ENCODE measurements at places on chromosomes 11 and 22.

GRCh38 chr22:35198738-35199137 is 58.6 kb upstream of the HMGXB4 start:
- DNase-seq = no peak

GRCh38 chr11:102119997-102120396 is 9.8 kb downstream of the YAP1 start:
- no peak for DNase-seq

DNA sequence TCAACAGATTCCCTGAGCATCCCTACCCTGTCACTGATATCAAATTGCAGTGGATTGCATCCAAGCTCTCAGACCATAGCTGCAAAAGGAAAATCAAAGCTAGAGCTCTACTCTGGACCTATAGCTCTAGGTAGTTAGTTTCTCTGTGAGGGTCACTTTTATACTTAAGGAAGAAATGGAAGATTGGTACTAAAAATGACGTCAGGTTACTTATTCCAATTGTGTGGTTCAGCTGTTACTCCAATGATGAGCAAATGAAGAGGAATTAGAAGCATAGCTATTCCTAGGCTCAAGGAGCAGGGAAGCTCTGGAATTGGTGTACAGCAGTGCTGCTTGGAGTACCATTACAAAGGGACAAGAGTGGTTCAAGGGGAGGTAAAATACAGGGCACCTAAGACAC is 36.4 kb upstream of the GLYATL1 start:
- no peak for DNase-seq

GRCh38 chr11:129242855-129243254 is 50.7 kb upstream of the ARHGAP32 start:
- no peak for DNase-seq

DNA sequence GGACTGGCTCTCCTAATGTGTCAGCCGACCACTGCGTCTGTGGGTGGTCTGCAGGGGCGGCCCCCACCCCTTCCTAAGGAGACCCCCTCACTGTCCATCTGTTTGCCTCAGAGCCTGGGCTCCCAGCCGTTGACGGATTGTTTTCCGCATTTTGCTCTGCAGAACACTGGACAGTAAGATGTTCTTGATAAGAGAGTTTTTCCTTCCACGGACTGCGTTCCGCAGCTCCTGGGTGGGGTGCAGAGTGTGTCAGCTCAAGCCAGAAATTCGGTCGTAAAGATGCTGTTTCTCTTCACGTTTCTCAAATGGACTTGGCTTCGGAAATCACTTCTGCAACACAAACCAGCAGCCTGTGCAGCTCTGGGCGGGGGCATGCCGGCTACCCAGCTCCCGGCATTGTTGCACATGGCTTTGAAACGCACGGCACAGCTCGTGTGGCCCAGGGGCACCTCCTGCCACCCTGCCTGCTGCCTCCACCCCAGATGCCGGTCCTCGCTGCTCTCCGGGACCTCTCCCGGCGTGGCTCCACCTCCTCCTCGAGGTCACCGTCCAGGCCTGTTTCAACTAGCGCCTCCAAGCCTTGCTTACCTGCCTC is 2.9 kb upstream of the MRGPRG start:
- no peak for DNase-seq

- no peak for DNase-seq
These were observed 539.3 kb downstream of the OPCML start for GRCh38 chr11:132992838-132993631.

DNA sequence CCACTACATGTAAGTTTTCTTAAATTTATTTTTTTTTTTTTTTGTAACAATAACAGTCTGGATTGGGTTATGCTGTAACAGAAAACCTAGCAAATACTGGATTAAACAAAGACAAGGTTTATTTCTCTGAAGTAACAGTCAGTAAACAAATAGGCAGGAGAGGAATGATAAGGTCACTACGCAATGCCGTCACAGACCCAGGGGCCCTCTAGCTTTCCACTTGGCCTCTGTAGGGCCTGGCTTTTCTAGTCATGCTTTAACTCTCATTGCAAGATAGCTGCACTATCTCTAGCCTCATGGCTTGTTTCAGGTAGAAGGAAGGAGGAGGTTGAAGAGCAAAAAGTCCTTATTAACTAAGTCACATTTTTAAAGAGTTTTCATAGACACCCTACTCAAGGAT is 6.5 kb downstream of the OR10A6 start:
- DNase-seq = no peak

DNA sequence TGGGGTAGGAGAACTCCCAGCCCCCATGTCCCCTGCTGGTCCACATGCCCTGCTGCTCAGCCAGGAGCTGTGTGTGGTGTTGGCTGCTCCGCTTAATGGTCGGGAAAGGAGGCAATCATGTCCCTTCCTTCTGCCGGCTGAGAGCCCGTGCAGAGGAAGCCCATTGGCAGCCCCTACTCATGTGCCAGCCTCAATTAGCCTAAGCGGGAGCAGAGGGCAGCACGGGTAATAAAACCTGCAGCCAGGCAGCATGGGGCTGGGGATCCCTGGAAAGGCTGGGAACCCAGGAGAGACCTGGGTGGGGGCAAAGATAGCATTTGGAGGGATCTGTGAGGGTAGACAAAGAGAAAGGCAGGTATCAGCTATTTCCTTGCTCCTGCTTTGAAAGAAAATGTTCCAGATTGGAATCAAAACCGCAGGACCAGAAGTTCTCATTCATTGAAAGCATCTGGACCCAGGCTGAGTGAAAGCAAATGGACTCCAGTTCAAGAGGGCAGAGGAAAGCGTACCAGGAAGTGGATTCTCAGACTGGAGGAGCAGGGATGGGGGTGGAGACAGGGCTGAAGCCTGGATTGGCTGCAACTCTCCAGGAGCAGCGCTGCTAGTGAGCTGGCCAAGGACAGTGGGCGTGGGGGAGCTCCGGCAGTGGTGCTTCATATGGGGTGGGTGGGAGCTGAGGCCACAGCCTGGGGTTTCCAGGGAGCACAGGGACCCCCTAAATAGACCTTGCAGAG is 103.4 kb upstream of the NECTIN1 start:
- no peak for DNase-seq

DNA sequence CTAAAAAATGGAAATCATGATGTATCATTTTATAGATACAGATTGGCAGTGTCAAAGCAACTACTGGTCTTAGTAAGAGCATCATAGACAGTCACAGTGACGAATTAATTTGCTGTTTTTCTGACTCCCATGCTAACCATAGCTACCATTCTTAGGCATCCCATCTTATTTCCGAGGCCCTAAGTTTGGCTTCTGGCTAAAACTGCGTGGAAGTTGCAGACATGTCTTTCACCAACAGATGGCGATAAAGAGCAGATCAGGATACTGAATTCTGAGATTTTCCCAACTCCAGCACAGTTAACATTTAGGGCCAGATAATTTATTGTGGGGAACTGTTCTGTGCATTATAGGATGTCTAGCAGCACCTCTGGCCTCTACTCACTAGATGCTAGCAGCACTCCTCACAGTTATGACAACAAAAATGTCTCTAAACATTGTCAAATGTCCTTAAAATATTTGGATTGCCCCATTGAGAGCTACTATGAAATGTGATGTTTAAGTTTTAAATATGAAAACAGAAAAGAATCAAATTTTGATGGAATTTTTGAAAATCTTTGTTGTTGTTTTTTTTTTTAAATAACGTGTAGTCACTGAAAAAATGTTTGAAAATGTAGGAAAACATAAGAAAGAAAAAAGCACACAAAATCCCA is 16.3 kb downstream of the OR2AG2 start:
- DNase-seq = peak; percentile 46

DNA sequence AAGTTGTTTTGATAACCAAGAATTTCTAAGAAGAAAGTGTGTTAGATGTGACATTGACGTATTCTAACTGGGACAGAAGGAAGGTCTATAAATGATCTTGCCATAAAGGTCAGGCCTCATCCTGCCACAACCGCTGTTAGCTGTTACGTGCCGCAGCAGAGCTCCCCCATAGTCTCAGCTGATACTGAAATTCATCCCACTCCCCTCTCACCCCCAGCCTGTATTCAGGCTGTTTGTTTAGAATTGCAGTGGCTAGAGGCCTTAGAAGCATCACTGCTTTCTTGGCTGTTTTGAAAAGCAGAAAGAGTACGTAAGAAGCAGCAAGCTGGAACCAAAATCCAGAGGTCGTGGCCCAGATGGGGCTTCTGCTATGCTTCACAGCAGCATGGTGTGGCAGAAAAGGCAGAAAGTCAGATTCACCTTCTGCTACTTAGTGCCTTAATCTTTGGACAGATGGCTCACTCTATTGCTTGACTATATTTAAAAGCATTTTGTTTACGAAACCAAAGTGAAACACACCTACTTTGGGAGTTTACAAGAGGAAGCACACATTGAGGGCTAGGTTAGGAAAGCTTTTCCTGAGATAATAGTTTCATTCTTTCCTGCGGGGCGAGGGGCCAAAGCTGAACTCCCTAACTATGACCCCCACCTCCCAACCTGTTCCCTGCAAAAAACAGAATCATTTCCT is 950 bp upstream of the LAYN start:
- DNase-seq = no peak

DNA sequence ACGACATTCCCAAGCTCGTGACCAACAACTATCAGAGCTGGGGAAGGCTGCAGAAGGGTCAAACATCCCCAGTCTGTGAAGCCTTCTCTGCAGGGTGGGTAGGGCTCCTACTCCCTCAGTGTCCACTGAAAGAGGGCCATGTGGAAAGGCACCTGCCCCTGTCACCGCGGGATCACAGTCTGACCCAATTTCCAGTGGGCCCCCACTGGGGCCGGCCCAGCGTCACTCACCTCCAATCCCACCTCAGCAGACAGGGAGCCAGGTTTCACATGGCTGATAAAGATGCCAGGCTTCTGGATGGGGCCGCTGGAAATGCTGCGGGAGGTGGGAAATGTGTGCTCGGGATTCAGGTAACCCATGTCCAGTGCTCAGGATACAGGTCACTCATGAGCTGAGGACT is 20.0 kb downstream of the USH1C start:
- no peak for DNase-seq

DNA sequence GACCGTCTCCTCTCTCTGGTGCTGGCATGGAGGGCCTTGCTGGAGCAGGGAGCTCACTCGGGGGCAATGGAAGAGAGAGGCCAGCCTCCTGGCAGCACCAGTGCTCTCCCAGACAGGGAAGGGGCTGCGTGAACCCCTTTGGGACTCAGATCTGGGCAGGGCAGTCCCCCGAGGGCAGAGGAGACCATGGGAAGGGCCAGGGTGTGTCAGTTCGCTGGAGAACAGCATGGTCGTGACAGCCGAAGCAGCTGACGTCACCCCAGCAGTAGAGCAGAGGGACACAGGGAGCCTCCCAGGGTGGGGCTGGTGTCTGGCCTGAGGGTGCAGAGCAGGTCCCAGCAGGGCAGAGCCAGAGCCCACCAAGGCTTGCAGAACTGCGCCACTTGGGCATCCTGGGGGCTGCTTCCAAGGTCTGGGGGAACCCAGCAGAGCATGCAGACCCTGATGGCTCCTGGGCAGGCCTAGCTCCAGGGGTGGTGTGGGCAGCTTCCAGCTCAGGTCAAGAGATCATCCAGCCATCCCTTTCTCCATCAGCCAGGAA is 71.0 kb upstream of the KCNQ1OT1 start:
- no peak for DNase-seq

DNA sequence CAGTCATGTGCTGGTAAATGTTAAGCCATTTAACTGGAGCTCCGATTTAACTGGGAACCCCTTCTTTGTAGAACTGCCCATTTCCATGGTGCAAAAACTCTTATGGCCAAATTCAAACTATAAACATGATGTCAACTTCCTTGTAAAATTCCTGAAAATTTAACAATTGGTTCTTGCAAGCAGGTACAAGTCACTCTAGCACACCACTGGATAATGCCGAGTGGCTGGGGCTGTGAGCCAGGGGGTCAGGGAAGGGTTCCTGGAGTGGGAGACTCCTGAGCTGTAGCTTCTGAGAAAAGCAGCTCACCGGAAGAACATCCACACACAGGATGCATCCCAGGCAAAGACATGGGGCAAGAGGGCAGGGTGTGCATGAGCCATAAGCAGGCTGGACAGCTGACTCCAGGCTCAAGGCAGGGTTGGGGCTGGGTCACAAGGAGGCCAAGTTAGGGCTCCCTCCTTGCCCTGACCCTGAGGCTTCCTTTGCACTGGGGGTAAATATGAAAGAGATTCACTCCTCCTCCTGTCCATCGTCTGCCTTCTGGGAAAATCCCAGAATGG is 18.2 kb downstream of the P2RY2 start:
- DNase-seq = no peak

DNA sequence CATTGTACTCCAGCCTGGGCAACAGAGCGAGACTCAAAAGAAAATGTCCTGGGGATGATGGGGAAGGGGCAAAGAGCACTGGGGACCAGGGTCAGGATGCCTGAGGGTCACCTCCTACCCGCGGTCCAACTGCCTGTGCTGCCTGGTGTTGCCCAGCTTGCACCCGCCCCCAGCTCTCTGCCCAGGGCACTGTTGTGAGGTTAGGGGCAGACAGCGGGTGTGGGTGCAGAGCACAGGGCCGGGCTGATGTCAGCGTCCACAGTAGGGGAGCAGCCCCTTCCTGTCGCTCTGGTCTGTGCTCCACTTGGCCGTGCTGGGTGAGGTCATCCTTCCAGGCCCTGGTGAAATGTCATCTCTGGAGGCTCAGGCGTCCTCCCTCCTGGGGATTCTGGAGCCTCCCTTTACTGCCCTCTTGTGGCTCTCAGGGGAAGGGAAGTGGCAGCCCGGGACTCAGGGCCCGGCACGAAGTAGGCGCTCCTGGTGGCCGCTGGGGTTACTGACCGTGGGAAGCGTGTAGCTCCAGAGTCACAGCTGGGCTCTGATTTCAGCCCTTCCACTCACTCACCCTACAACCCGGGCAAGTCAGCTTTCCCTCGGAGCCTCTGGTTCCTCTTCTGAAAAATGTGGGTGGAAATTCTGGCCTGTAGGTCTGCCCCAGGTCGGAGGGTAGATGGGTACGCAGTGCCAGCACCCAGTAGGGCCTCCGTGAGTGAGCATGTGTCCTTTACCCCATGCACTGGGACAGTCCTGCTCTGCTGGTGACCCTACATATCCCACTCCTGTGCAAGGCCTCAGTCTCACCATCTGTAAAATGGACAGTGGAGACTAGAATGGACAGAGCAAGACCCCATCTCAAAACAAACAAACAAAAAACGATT is 17.3 kb upstream of the PRR5 start:
- peak; percentile 74 for DNase-seq

DNA sequence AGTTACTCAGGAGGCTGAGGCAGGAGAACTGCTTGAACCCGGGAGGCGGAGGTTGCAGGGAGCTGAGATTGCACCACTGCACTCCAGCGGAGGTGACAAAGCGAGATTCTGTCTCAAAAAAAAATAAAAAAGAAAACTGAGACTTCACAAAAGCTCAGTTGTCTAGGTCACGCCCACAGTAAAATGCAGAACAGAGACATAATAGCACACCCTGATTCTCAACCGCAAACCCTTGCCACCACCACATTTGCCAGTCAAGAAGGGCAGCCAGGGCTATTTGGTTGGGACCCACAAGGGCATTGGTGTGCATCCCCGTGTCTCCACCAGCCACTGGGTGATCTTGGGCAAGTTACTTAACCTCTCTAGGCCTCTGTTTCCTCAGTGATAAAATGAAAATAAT is 25.4 kb downstream of the CREB3L1 start:
- no peak for DNase-seq

Data from NCI-H1930 (cell line).